ENCODE measurements at places on chromosomes 4 and X.
A peak's percentile ranks its signal among the peaks of the same experiment; 100 is the strongest.

DNA sequence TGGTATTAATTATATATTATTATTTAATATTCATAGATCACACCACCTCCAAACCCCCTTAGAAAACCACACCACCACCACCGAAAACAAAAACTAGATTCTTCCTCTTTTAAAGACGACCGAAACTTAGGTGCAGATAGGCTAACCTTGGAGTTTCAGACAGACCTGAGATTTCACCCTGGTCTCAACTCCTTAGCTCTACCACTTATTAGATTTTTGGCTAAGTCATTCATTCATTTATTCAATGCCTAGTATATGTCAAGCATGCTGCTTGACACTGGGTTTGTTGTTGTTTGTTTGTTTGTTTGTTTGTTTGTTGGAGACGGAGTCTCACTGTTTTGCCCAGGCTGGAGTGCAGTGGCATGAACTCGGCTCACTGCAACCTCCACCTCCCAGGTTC lies 9.5 kb upstream of the BMP2K start:
- DNase-seq = no peak

DNA sequence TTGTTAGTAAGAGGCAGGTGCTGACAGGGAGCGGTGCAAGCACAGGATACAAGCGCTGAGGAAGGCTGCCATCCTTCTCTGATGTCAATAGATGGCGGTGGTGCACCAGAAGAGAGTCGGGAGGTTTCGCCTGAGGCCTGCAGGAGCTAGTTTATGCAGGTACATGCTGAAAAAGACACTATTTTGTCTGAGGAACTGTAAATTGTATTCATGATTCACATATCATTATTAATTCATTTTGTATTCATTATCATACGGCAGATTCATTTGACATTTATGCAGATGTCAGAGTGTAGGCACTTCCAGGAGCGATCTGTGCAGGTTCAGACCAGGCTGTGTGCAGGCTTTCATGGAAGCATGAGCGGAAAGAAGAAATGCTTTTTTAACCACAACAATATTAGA lies 824.0 kb downstream of the STIM2 start:
- DNase-seq = peak; percentile 19

GRCh38 chrX:47202877-47203276 lies 9.2 kb downstream of the UBA1 start:
- DNase-seq = no peak

- DNase-seq = no peak
Measured at GRCh38 chr4:138446456-138446855, 204.3 kb upstream of the SLC7A11 start.

DNA sequence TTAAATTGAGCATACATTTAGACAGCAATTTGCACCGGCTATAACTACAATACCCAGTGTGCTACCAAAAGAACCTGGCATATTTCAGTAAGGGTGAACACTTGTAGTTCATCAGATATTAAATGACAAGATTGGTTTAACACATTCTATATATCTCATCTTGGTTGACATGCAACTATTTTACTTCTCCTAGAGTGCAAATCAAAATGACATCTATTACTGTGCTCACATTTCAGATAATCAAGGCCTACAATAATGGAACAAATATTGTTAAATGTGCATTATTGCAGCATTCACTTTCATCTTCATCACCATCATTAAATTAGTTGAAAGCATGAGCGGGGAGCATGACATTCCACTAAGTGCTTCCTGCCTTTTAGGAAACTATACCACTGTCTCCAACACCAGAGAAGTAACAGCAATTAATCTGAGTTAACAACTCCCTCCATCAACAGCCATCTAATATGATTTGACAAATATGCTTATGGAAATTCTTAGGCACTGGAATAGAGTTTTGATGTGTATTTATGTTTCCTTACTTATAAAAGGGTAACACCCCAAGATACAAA lies 209.8 kb upstream of the SLIT2 start:
- no peak for DNase-seq

DNA sequence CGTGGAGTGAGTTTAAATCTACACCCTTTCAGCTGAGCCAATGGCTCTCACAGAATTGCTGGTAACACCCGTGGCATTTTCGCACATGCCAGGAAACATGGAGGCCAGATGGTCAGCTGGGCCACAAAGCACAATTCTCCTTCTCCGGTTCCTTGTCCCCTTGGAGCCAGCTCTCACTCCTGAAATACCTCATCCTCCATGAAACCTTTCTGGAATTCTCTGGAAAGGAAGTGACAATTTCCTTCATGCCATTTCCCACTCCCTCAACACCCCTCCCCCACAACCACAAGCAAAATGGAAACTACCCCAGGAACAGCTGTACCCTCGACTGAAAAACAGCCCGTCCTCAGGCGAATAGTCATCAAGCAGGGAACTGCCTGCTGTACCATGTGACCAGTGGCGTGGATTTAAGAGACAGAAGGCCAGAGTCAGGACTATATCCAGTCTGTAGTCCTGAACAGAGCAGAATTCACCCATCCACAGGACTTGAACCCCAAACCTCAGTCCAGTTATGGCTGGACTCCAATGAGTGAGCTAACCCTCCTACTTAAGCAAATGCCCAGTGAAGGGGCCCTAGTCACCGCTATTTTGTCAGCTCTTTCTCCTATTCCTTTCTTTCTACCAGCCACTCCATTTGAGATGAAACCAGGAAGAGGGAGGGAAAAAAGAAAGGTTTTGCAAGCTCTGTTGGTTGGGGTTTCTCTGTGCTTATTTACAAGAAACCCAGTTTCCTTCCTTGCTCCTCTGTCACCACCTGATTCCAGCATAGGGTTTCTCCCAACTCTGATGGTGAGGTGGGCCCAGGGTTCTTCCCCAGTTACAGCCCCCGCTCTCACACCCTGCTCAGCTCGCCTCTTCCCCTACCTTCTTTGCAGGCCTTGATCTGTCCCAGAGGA lies 24.5 kb downstream of the ELF4 start:
- peak; percentile 29 for DNase-seq

GRCh38 chr4:162117051-162117450 lies 46.7 kb downstream of the FSTL5 start:
- DNase-seq = no peak

DNA sequence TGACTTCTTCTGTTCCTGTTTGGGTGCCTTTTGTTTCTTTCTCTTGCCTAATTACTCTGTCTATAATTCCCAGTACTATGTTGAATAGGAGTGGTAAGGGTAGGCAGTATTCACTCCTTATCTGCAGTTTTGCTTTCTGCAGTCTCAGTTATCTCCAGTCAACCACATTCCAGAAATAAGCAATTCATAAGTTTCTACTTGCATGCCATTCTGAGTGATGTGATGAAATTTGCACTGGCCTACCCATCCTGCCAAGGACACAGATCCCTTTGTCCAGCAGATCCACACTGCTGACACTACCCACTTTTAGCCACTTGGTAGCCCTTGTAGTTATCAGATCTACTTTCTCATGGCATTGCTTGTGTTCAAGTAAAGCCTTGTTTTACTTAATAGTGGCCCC lies 971.6 kb upstream of the INTU start:
- DNase-seq = no peak

GRCh38 chr4:143356493-143356892 lies 19.8 kb downstream of the GAB1 start:
- DNase-seq = no peak

- no peak for DNase-seq
Measured at GRCh38 chr4:42344309-42344708, 53.0 kb upstream of the SHISA3 start.

- DNase-seq = no peak
Measured at GRCh38 chr4:81214144-81214880, 710 bp downstream of the PRKG2 start.

GRCh38 chrX:7139202-7140081 lies 8.1 kb upstream of the STS start:
- no peak for DNase-seq

DNA sequence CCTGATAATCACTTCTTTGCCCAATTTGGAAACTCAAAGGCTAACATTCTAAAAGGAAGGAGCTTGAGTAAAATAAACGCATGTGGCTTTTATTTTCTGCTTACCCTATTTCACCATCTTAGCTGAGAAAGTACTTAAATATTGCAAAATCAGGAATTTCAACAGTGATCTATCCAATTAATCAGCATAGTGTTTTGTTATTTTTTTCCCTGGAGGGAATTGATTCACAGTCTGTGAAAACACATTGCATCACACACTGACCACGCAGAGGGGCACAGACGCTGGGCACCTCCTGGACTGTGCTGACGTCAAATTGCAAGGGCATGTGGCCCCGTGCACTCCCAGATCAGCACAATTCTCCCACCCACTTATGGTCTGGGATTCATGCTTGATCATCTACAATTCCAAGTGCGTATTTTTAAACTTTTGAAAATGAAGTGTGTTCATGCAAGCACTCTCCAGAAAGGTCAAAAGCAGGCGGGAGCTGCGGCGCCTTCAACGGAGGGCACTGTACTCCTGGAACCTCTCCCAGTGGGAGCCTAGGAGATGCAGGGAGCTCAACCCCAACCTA lies 320.6 kb upstream of the PPARGC1A start:
- no peak for DNase-seq

- no peak for DNase-seq
Measured at GRCh38 chr4:159227984-159228383, 125.1 kb downstream of the RAPGEF2 start.

DNA sequence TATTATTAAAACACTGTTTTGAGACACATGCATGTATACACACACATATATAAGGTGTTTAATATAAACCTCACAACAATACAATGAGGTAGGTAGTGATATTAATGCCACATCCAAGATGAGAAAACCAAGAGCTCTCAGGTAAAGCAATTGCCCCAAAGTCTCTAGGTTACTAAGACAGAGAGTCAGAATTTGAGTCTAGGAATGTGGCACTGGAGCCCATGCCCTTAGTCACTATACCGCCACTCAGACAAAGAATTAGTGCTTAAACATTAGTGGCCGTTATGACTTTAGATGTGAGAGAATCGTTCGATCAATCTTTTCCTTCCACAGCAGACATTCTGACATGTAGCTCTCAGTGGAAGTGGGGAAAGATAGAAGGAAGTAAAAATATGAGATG lies 108.2 kb upstream of the ACSL4 start:
- DNase-seq = peak; percentile 21

DNA sequence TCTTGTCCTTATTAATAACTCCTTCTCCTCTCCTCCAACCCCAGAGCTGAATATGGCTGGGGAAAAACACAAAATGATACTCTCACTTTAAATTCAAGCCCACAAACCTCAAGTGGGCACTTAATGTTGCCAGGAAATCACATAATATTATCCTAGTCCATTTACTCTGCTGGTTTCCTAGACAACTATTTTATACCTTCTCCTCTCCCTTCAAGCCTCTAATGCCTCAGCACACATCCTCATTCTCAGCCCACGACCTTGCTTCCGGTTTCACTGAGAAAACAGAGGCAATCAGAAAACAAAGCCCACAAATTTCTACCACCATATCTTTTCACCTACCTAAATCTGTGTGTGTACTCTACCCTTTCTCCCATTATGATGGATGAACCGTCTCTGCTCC lies 12.1 kb upstream of the CLCN5 start:
- DNase-seq = peak; percentile 12

GRCh38 chr4:73172161-73172560 lies 86.4 kb downstream of the ANKRD17 start:
- no peak for DNase-seq

GRCh38 chrX:118644378-118644777 lies 83.0 kb upstream of the IL13RA1 start:
- DNase-seq = no peak

GRCh38 chrX:109926743-109927662 lies 75.9 kb upstream of the TMEM164 start:
- DNase-seq = no peak

DNA sequence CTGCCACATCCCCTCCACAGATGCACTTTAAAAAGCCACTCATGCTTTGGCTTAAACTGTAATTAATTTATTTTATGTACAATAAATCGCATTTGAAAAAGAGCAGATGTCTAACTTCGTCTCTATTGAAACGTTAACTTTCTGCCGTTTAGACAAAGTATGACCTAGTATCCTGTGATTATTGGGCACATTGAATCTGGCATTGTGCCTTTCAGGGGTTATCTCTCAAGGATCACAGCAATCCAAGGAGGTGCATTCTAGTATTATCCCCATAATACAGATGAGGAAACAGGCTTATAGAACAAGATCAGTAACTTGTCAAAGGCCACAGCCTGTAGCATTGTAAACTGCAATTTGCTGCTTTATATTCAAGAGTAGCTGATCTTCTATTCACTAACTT lies 4.6 kb downstream of the RASL11B start:
- no peak for DNase-seq

DNA sequence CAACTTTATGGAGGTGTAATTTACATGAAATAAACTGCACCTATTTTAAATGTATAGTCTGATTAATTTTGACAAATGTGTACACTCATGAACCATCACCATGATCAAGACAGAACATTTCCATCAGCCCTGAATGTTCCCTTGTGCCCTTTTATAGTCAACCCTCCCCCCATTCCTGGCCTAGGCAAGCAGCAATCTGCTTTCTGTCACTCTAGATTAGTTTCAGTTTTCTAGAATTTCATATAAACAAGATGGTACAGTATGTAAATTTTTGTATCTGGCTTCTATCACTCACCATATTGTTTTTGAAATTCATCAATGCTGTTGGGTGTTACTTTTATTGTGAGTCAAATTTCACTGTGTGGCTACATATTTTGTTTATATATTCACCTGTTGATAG lies 234.2 kb upstream of the RPS6KA3 start:
- DNase-seq = no peak

DNA sequence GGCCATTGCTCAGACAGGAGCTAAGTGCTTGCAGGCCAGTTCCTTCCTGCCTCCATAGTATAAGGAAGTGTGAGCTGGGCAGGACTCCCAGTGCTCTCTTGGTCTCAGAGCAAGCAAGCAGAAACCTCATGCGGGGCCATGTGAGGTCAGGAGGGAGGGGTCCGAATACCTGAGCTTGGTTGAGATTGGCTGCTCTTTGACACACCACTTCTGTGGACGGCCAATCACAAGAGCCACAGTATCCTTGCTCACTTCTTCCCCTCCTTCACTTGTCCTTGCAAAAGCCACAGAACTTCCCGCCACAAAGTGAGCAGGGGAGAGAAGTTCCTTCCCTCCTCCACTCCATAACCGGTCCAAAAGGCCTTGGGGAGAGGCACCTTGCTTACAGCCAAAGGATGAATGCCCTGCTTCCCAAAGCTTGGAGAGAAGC lies 56.7 kb downstream of the PRPS1 start:
- peak; percentile 57 for DNase-seq

- no peak for DNase-seq
Measured at GRCh38 chrX:46865281-46865680, 28.4 kb downstream of the RP2 start.

DNA sequence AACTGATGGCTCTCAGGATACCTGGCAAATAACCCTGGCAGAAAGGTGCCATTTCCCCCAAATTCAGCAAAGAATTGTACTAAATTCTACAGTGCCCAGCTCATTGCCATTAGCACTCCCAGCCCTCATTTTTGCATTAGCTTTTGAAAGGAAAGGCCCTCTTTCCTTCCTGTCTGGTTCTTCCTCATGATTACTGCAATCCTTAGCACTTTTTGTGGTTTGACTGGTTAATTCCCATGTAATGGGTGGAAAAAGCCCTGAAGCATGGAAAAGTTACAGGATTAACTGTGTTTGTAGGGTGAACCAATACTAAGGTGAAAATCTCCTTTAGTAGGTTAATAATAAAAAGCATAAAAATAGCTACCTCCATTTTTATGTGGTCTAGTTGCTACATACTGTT lies 139.5 kb downstream of the NPNT start:
- no peak for DNase-seq
